ENCODE measurements at places on chromosomes 11 and 22. TPM values are rescaled to one million over a fixed set of nuclear protein-coding genes. Genes with fewer than 3 reads are reported as not detected.
A peak's percentile ranks its signal among the peaks of the same experiment; 100 is the strongest.

Gene PKDREJ
- total RNA-seq: not detected

Gene CASP1
- total RNA-seq: 25.0 TPM

Gene TMEM191B
- total RNA-seq: 0.84 TPM

Gene USP2
- total RNA-seq: 4.2 TPM

Gene ROBO3
- 14.8 TPM for total RNA-seq

Gene CYP2D6
- 0.26 TPM for total RNA-seq

Gene PIM3
- total RNA-seq: 124 TPM

DNA sequence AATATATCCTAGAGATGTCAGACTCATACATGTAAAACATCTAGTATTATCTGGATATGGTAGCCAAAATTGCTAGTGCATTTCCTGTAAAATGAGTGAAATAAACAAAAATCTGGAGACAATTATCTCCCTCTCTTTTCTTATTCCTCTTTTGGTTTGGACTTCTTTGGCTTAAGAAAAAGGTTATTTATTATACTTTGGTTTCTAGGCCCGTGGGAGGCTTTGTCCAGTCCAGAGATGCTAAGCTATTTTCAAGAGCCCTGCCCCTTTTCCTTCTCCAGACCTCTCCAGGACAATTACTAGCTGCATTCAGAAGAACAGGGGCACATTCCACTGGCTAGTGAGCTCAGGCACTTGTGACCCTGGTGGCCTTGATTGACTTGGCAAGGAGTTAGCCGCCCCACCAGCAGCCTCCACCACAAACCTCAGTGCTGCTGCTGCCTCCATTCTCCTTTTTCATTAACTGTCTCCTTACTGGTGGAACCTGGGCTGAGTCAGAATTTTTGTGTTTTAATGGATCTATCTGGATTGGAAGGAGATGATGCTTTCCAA lies 747.3 kb upstream of the TENM4 start:
- no peak for DNase-seq

- no peak for DNase-seq
These were observed 788.8 kb upstream of the FAT3 start for GRCh38 chr11:91435694-91436395.

DNA sequence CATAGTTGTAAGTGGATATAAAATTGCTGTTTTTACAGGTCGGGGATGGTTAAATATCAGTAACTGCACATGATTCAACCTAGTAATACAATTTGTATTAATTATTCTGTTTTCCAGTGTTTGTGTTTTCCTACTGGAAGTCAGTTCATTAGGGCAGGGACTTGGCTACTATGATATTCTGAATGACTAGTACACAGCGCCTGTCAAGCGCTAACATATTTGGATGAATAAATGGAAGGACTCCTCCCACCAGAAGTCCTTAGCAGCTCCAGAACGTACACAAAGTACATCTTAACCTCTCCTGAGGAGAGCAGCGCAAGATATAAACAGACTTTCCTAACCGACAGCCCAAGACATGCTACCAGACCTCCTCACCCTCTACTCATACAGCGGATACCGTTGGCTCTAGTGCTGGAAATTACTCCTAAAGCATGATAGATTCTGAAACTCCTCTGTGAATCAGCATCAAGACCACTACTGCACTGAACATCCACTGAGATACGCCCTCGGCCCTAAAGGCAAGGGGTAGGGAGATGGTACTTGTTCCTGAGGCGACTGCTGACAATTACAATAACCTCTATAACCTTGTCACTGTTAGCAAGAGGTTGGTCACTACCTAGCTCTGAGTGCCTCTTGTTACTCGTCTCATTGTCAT lies 79.1 kb downstream of the RDX start:
- no peak for DNase-seq

GRCh38 chr11:121696177-121696871 lies 243.6 kb upstream of the SORL1-AS1 start:
- DNase-seq: no peak

- no peak for DNase-seq
These were observed 22.9 kb upstream of the ASPHD2 start for GRCh38 chr22:26406118-26406517.

DNA sequence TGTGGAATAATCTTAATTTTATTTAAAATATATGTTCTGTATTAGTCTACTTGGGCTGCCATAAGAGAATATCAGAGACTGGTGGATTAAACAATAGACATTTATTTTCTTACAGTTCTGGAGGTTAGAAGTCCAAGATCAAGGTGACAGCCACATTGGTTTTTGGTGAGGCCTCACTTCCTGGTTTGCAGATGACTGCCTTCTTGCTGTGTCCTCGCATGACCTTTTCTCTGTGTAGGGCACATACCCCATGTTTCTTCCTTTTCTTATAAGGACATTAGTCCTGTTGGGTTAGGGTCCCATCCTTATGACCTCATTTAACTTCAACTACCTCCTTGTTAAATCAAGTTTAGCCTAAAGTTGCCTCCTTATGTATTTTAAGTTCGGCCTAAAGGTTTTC lies 202.7 kb upstream of the MPPED2 start:
- DNase-seq: no peak

DNA sequence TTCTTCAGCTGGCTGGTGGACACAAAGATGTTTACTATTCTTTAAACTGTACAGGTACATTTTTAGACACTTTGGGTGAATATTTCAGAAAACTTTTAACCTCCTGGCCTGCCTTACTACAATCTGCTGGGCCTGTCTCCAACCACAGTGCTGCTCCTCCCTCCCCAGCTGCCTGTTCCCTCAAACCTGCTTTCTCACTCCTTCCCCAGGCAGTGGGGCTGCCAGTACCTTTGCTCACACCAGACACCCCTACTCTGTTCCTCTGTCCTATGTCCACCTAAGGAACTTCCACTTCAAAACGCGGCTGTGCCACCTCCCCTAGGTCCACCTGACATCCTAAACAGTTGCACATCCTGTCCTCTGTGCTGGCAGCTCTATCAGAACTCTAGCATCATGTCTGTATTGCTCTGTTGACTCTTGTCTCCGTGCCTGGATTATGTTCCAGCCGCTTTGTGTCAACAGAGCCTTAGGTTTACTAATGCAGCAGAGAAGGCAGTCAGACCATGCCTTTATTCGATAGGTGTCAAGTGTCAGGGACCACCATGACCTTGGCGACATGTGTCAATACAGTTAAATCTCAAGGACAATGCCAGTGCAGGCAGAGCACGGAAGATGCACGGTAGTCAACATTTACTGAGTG lies 13.4 kb downstream of the ZP1 start:
- DNase-seq: peak; percentile 41

DNA sequence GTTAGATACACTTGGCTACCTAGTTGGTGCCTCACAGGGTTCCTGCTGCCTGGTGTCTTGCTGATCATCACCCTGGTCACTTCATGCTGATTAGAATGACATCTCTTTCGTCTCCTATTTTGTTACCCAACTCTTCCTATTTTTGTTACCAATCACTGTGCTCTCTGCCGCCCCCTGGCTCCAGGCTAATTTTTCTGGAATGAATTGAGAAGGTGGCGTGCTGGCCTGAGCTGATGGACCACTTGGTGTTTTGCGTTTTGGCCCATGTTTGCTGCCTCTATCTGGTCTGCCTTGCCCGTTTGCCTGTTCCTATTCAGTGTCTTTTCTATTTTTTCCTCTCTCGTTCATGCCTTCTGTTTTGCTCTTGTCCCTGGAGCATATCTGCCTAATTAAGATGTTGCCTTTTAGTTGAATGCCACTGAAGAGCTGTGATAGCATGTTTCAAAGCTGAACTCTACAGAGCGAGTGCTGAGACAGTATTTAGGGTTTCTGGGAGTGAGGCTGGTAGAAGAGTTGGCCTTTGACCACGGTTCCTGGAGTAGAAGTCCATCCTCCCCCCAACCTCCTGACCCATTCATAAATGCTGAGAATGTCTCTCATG lies 5.9 kb upstream of the ATF4 start:
- no peak for DNase-seq

DNA sequence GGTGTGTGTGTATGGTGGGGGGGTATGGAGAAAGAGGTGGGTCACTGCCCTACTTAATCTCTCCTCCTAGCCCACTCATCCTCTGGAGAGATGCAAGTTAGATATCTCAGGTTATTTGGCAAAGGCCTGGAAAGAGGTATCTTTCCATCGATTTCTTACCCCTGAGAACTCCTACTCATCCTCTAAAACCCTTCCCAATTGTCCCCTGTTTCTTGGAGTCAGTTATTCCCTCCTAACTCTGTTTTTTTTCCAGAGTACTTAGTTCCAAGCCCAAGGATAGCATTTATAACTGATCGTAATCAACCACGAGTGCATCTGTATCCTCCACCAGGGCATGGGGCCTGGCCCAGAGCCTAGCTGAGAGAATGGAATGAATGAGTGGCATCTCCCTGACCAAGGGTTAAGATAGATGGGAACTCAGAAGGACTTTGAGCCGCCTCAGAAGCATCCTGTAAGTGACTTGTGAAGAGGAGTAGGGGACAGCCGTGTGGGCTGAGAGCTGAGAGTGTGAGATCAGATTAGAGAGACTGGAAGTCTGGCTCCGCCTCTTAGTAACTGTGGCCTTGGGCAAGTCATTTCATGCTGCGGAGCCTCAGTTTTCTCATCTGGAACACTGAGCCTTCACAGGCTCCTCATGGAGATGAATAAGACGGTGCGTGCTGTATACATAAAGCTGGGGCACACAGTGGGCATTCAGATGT lies 16.2 kb downstream of the CD6 start:
- no peak for DNase-seq

DNA sequence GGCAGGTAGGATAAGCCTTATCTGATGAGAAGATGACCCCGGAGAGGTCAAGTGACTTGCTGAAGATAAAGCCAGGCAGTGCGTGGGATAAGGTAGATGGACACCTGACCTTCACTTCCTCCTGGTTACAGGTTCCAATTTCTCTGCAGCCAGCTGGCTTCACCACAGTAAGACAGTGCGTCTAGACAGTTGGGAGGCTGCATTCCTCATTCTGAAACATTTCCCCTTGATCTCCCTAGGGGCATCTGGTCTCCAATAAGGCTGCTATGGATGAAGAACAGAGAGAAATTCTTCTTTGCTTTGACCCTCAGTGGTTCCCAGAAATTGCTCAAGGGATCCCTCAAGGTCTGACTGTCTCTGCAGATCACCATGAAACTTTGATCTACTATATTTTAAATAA lies 211.3 kb downstream of the MYO18B start:
- no peak for DNase-seq

DNA sequence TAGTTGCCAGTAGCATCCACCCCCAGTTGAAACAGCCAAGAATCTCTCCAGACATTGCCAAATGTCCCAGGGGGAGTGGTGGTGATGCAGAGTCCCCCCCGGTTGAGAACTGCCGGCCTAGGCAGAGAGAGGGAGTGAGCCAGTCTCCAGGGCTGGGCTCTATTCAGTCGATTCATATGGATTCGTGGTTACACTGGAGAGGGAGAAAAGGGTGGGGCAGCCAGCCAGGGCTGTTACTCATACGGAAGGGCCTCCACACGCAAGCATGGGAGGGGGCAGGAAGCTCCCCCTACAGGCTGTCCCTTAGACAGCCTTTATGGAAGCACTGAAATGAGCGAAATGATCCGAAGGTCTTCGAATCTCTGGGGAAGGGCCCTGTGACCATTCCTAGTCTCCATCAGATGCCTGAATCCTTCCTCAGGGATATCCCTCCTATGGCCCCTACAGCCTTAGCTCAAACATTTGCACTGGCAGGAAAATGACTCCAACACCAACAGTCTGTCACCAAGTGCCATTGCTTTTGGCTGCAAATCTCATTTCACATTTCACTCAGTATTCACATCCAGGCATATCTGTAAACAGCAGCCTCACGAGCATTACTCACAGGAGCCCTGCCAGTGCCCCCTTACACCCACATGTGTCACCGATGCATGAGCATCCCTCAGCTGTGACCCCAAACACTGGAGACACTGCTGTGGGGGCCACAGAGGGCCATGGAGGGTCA lies 18.4 kb upstream of the TLCD5 start:
- no peak for DNase-seq
